ENCODE measurements at places on chromosomes 7 and 10.
A peak's percentile ranks its signal among the peaks of the same experiment; 100 is the strongest.

GRCh38 chr10:62050893-62051433 is 149.5 kb downstream of the ARID5B start:
- DNase-seq: no peak

DNA sequence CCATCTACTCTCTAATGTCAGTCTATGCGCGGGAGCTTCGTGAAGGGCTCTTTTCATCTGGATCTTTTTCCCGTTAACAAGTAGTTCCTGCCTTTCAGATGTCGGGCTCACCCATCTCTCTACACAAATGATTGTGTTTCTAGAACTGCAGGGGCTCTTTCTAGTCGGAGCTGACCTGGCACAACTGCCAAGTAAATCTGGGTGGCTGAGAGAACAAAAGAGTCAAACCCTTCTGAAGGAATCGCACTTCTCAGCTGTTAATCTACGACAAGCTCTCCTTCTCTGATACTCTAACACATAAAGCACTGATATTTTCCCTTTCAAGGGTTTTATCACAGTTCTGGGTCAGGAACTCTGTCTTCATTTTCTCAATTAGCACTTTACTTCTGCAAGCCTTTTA is 144.7 kb downstream of the NRP1 start:
- DNase-seq: no peak

DNA sequence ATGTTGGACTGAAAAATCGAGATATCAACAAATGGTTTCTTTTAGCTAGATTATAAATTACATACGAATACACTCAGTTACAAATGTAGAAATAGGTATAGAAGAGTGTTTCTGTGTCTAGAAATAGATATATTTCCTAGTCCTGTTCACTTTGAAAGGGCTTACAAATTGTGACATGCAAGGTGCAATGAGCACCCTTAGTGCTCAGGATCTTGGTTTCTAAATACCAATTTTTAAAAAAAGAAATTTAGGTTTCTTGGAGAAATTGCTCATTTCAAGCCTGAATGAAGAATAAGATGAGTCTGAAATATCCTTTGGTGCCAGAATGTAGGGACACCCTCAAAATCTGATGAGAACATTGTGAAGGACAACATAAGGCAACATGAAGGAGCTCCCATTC is 306.0 kb downstream of the CRPPA start:
- DNase-seq: no peak

DNA sequence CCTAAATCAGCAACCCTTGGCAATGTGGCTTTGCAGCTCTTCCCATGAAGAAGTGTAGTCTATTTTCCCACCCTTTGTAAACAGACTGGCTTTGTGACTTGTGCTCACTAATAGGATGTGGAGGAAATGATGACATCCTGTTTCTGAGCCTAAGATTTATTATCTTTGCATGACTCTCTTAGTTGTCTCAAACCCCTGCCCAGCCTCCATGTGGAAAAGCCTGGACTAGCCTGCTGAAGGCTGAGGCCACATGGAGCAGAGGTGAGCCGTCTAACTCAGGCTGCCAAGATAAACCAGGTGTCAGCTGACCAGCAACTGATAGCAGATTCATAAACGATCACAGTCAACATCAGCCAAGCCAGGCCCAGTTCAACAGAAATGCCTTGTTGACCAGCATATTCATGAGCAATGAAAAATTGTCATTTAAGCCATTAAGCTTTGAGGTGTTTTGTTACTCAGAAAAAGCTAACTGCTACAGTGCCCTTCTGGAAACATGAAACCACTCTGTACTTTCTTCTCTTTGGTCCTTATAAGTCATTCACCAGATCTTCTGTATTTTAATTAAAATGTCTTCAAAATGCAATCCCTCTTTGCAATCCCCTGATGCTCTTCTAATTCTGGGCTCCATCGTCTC is 586.3 kb upstream of the ANKRD30A start:
- DNase-seq: no peak

DNA sequence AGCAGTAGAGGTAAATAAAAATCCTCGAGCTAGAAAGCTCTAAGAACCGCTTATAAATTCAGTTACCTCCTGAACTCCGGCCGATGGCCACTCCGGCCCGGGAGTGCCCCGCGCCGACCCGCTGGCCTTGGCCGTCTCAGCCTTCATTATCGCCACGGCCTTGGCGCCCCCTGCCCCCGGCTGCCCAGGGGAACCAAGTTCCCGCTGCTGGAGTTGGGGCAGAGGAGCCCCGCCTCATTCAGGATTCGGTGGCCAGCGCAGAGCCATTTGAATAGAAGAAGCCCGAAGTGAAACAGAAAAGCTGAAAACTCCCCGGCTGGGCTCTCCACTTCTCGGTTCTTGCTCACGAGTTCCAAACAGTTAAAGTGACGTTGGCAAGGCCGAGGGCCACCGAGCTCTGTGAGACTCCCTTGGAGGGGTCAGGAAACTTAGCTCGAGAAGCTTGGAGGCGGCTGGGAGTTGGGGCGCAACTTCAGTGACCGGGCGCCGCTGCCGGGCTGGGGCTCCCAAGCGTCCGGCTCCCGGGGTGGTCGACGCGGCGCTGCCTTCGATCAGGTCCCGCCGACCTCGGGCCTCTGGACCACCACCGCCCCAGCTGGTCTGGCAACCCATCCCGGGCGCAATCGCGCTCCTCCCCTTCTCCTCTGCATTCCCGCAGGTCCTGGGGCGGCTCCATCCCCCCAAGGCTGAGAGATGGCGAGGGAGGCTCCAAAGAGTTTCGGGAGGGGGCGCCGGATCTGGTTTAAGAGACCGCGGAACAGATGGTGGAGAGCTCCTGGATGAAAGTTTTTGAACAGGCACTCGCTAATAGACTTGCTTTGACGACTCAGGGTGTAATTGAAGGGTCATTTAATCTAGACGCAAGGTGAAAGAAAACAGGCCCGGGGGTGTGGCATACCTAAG is 5.8 kb upstream of the FEZF1 start:
- no peak for DNase-seq

DNA sequence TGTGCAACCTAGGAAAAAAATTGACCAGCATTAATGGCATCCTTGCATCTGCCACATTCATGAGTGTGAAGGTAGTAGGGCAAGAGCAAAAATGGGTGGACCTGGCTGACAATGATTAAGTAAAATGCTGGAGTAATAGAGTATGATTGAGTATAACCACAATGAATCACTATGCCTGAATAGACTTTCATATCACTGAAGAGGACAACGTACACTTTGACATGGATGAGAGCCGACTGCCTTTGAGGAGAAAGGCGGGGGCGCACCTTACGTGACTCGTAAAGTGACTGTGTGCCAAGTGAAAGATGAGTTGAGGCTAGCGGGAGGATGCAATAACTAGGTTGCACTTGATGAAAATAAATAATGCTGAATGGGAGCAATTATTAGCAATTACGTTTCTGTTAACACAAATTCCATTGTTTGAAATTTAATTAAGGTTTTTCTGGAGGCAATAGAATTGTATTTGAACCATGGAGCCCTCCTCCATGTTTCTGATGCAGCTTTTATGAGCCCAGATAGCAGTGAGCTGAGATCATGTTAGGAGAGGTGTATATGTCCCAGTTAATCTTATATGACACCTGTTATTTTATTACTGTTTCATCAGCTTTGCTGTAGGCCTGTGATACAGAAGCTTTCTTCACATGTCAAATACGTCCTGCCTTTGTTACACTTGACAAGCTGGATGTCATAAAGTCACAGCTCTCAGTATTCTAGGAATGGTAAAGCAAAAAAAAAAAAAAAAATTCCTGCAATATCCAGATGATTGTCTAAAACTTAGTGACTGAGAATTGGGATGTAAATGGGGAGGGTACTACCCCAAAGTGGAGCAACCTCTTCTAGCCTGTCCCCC is 596.5 kb downstream of the NXPH1 start:
- DNase-seq: no peak

- DNase-seq: no peak
Observed at GRCh38 chr10:50919010-50919409, 33.6 kb upstream of the A1CF start.

GRCh38 chr7:2760098-2760889 is 72.3 kb downstream of the AMZ1 start:
- no peak for DNase-seq

GRCh38 chr10:117675514-117676055 is 133.0 kb downstream of the EMX2 start:
- DNase-seq: no peak

DNA sequence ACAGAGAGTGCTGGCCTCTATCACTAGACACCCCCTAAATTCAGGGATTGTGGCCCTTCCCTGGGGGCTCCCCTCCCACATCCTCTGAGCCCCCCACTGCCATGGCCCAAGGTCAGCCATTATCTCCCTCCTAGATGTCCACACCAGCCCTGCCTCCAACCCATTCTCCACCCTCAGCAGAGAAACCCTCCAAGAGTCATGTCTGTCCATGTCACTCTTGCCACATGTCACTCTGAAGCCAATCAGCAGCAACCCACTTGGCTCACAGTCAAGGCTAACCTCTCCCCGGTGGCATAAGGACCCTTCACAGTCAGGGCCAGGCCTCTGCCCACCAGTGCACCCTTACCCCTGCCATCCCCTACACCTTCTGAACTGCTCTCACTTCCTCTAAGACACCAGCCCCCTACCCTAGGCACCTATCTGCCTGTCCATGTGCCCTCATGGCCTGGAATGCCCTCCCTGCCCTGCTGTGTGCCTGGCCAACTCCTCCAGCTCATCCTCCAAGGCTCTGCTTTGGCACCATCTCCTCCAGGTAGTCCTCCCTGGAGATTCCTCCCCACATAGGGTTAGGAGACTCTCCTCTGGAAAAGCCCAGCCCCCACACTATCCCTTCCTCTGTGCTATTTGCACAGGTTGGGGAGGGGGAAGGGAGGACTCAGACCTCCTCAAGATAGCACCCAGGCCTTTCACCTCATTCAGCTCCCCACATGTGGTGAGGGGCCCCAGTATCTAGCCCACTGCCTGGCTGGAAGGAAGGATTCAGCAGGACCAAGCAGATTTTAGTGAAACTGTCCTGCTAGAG is 83.7 kb downstream of the GRID1 start:
- no peak for DNase-seq

- peak; percentile 77 for DNase-seq
Observed at GRCh38 chr10:72242675-72243074, 26.6 kb upstream of the ASCC1 start.

- no peak for DNase-seq
Observed at GRCh38 chr10:49419005-49419404, 23.1 kb upstream of the DRGX start.

DNA sequence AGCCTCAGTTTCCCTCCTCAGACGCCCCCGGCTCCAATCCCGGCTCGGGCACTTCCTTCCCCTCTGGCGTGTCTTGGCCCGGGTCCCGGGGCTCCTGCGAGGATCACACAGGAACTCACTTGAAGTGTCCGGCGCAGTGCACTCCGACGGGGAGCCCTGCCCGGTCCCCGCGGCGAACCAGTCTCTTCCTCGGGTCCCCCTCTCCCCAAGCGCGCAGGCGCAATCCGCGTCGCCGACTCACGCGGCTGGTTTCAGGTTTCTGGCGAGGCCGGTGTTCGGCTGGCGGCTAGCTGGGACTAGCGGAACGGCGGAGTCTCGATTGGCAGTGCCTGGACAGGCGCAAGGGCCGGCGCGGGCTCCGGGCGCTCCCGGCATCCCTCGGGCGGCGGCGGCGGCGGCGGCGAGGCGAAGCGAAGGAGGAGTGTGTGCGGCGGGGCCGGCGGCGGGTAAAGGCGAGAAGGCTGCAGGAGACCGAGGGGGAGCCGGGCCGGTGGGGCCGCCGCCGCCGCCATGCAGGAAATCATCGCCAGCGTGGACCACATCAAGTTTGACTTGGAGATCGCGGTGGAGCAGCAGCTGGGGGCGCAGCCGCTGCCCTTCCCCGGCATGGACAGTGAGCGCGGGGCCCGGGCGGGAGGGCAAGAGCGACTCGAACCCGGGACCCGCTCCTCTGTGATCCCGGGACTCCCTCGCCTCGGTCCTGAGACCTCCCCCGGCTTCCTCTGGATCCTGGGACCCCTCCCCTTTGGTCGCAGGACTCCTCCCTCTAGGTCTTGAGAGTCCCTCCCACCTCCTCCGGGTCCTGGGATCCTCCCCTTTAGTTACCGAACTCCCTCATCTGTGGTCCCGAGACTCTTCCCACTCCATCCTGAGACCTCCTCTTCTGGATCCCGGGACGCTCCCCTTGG is at the start of the genes CPSF4 and PTCD1:
CPSF4 (plus strand) TSS at position 371 of the 908 bp plus-strand sequence; CDS start at position 511, 140 bp downstream.
PTCD1 (minus strand) TSS at position 226 of the 908 bp plus-strand sequence. CDS start 3,556 bp downstream, outside the sequence.
- peak; percentile 83 for DNase-seq

- peak; percentile 8 for DNase-seq
Observed at GRCh38 chr10:125343118-125343925, 183.0 kb upstream of the CTBP2 start.

- no peak for DNase-seq
Observed at GRCh38 chr7:148191391-148192065, 399.0 kb upstream of the C7orf33 start.

DNA sequence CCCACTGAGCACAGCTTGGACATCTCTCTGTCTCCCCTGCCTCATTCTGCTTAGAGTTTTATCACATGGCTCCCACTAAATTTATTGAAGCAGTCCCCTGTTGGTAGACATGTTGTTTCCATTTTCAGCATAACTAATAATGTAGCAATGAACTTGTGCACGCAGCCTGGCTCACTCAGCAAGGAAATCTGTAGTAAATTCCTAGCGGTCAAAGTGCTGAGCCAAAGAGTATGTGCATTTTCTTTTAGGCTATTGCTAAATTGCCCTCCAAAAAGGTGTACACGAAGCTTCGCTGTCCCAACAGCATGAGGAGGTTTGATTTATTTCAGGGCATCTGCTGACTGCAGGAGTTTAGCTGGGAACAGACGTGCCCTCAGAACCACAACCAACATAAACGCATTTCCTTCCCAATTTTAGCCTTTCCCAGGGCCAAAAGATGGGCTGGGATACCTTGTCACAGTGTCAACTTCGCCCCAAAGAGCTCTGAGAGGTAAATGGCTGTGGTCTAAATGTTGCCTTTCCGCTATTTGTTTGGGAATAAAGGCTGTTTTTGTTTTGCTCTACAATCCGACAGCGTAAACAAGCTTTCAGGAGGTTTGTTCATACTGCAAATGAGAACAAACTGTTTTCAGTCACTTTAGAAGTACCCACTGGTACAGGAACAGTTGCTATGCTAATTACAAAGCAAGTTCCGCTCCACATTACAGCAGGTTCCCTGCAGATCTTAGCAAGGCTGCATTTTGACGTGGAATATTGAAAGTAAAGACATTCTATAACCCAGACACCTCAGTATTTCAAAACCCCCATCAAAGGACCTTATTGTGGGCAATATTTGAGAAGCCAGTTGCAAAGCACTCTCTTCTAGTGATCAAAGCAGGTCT is 16.8 kb downstream of the VSIR start:
- DNase-seq: peak; percentile 53

DNA sequence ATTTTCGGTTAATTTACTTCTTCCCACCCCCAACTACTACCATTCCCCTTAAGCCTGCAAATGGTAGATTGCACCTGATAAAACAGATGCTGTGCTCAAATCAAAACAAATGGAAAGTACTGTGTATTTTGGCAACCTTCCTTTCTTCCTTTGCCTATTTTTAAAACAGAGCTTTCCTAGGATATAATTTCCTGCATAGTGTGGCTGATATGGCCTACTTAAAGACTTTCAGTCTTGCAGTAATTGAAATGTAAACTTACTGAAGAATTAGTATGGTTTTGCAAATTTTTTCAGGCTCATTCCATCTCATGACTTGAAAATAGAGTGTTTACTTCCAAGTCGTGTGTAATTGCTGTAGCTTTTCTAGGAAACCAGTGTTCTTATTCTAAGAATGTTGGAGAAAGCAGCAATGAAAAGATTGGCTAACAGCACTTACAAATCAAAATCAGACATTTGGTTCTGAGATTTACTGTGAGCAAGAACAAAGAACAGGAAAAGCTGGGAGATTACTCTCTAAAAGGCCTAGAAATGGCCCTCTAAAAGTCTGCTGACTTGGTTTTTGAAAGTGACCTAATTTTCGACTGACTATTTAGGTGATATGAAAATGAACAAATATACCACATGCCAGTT is 52.0 kb downstream of the REEP3 start:
- no peak for DNase-seq

- DNase-seq: peak; percentile 27
Observed at GRCh38 chr10:28179006-28179742, 123.7 kb downstream of the MPP7 start.

GRCh38 chr10:45544191-45544590 is 128.4 kb downstream of the ZFAND4 start:
- DNase-seq: no peak

Data from HL-60 (cell line).